Neural progenitor cell (in vitro differentiated cells): ENCODE measurements at places on chromosomes 7 and 10. TPM values are rescaled to one million over a fixed set of nuclear protein-coding genes. Genes with fewer than 3 reads are reported as not detected.

CYP3A7 gene
- total RNA-seq, result not detected in 2 replicates

ITPRID1 gene
- total RNA-seq, result not detected in 2 replicates

DNA sequence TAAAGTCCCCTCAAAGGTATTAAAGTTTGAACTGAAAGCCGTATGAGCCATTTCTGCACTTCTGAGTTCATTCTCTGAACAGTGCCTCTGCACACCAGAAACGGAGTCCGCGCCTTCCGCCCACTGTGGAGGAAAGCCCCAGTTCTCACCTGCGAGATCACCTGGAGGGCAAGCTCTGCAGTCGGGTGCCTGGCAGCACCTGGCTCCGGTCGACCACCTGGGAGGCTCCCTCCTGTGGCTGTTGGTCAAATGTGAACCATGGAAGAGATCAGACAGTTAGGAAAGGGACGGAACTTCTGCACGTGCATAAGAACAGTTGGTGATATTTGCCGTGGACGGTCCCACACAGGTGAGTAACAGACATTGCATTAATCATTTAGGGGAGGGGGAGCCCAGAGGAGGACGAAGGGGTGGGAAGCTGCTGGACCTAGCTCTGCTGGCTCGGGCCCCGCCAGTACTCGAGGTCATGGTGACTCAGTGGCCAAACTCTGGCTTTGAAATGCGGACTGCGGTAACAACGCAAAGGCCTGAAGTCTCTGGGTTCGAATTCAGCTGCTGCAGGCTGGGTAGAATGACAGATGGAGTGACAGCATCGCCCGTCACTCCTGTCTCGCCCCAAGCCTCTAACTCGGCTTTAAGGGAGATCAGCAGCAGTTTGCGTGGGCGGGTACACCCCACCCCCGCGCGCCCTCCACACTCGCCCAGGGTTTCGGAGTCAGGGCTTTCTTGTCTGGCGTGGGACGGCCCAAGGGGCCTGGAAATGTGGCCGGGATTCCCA, 1.7 kb upstream of the DPYSL4 start:
- H3K27ac ChIP-seq, result no peak overlapping the region
- H3K4me3 ChIP-seq, result no peak overlapping the region
- DNase-seq, result no peak
- peaks cover 6% of the 10 kb centered on the region for H3K4me1 ChIP-seq
- H3K36me3 ChIP-seq, result no peaks in the 10 kb centered on the region
- H3K27me3 ChIP-seq, result peaks cover 91% of the 10 kb centered on the region

- no peak overlapping the region for H3K4me3 ChIP-seq
- H3K36me3 ChIP-seq, result no peaks in the 10 kb centered on the region
- H3K27ac ChIP-seq, result no peak overlapping the region
- no peak for DNase-seq
- no peaks in the 10 kb centered on the region for H3K27me3 ChIP-seq
- peaks cover 33% of the 10 kb centered on the region for H3K4me1 ChIP-seq
Measured at GRCh38 chr7:156751319-156751718, 110.7 kb downstream of the RNF32 start.

GRCh38 chr10:98608411-98608810, 161.7 kb upstream of the HPS1 start:
- no peak overlapping the region for H3K27ac ChIP-seq
- H3K4me1 ChIP-seq, result peaks cover 15% of the 10 kb centered on the region
- H3K4me3 ChIP-seq, result no peak overlapping the region
- no peaks in the 10 kb centered on the region for H3K36me3 ChIP-seq

DNA sequence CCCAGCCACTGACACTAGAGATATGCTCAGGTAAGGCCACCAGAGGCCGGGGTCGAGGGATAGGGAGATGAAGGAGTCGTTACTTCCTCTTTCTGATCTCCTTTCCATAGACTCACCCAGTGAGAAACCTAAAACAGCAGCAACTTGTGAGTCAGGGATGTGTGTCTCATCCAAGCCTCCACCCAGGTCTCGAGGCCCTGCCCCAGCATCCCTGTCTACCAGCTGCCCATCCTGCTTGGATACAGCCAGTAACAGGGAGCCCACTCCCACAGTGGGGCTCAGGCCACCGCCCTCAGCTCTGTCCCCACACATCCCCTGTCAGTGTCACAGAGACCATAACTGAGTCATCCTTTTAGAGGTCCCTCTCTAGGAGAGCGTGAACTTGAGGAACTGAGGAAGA, 49.6 kb upstream of the CHST15 start:
- no peaks in the 10 kb centered on the region for H3K27me3 ChIP-seq
- H3K36me3 ChIP-seq, result no peaks in the 10 kb centered on the region
- DNase-seq, result no peak
- H3K27ac ChIP-seq, result no peak overlapping the region
- peaks cover 5% of the 10 kb centered on the region for H3K4me1 ChIP-seq

DNA sequence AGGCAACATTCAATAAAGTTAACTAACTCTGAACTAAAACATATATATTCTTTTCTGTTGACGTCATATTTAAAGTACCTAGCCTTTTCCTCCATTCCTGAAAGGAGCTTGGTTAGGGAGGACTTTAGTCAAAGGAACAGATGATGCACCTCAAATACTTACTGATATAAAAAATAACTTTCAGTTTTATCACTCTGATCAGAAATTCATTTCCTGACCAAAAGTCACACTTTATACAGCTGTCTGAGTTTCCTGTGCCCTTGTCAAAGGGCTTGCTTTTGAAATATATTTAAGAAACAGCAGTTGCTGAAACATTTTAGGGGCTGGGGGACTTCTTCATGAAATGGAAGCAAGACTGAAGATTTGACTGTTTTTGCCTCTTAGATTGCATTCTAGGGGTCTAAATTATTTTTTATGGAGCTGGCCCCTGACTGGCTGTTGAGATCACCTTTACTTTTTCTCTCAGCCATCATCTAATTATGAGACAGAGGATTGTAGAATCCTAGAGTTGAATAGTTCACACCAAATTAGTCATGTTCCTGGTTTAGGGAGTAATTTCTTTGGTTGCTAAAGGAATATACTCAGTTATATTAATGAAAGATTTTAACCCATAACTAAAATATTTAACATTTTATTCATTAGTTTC, 46.6 kb downstream of the GLCCI1 start:
- no peak overlapping the region for H3K27ac ChIP-seq
- no peaks in the 10 kb centered on the region for H3K27me3 ChIP-seq
- DNase-seq, result no peak
- H3K4me3 ChIP-seq, result no peak overlapping the region
- peaks cover 9% of the 10 kb centered on the region for H3K36me3 ChIP-seq
